ENCODE measurements at places on chromosomes 2 and 18.

DNA sequence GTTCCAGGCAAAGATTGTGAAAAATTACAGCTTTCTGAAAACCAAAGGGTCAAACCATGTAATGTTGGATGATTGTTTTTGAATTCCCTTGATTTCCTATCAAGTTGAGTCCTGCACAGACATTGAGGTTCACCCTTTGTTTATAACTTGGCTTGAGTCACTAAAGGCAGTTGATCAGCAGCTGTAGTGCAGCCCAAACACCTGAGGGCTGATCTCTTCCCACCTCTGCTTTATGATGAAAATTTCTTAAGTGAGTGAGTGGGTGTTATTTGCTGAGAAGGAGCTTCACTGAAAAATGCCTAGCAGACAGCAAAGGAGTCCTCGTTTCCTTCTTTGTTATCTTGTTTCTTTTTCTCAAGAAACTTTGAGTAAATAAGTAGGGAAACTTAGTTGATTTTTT lies 31.9 kb upstream of the BMPR2 start:
- no peak for DNase-seq

GRCh38 chr2:231425291-231425810 lies 29.8 kb downstream of the B3GNT7 start:
- DNase-seq, result no peak

DNA sequence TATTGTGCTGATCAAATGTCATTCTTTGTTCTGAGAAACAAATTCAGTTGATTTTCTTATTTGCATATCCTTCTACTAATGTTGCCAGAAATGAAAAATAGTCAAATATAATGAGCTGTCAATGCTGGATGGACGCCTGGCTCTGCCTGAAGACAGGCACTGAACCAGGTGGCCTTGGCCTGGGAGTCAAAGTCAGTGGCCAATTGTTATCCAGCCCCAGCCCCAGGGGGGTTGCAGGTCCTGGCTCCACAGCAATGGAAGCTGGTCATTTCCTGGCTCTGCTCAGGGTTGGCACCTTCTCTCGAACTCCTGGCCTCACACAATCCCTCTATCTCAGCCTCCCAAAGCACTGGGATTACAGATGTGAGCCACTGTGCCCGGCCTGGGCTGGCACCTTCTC lies 176.8 kb upstream of the GLI2 start:
- DNase-seq, result no peak

- DNase-seq, result peak; percentile 29
Measured at GRCh38 chr2:219441451-219442255, 7.0 kb downstream of the SPEG start.

DNA sequence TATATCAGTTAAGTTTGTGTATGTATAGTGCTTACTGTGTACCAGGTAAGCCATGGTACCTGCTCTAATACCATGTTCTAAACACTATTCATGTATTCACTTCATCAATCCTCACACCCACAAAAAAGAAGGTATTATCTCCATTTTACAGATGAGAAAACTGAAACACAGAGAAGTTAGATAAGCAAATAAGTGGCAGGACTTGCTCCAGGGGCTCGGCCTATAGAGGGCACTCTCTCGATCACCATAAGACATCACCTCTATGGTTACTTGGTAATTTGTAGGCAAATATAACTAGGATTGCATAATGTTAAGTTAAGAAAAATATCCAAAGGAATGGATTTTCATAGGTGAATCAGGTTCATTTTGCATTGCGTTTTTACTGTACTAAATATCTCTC lies 118.1 kb upstream of the FN1 start:
- no peak for DNase-seq

DNA sequence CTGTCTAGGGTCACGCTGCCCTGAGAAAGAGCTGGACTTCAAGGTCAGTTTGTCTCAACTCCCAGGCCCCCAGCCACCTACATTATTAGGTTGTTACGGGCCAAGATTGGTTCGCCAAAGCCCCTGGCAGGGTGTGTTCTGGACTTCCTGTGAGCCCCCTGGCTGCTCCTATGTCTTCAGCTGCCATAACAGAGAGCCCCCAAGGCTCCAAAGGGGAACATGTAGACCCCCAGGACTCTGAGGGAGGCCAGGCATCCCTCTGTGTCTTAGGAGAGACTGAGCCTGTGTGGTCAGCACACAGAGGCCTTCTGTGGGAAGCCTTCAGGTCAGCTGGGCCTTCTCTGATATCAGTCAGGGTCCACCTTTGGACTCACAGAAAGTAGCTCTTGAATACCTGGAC lies 58.3 kb downstream of the INHBB start:
- no peak for DNase-seq

DNA sequence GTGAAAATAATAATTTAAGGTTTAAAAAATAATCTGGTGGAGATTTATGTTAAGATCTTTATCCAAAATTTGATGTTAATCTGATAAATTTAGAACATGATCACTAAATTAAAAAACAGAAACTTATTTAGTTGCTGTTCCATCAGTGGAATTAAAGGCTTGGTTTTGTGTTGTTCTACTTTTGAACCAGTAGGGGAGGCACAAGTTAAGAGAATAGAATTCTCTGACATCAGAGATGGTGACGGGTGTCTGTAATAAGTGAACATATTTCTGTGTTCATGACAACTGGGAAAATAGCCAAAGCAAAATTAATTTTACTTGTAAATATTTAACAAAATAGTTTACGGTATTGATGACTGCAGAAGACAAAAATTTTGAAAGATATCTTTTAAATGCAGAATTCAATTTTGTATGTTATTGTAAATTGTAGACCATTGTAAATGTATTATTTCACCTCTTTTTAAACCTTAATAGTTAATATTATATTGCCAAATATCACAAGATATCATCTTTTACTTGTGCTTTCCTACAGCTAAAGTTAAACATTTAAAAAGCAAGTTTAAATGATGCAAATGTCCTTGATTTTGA lies 106.0 kb downstream of the UBR3 start:
- DNase-seq, result peak; percentile 28

GRCh38 chr2:68921646-68922045 lies 31.0 kb downstream of the GKN2 start:
- no peak for DNase-seq

DNA sequence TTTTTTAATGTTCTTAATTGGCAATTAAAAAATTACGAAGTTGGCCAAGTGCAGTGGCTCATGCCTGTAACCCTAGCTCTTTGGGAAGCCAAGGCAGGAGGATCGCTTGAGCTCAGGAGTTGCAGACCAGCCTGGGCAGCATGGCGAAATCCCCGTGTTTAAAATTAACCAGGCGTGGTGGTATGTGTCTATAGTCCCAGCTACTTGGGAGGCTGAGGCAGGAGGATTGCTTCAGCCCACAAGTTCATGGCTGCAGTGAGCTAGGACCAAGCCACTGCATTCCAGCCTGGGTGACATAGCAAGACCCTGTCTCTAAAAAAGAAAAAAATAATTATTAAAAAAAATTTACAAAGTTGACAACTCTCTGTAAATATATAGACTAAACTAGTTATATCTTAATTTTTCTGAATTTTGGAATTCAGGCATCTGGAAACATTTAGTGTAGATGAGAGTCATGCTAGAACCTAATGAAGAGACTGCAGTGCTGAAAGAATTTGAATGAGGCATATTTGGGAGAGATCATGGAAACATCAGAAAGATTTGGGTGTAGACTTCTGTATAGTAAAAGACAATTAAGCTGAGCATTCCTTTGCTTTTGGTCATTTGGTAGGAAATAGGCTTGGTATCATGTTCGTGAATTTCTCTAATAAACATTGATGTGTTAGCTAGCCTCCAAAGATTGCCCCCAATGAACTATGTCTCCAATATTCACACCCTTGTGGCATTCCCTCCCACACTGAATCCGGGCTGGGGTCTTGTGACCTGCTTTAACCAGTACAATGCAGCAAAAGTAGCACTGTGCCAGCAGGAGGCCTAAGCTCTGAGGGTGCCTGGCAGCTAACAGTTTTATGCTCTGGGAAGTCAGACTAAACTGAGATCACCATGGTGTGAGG lies 4.2 kb upstream of the ROCK1 start:
- no peak for DNase-seq

- no peak for DNase-seq
Measured at GRCh38 chr2:128308889-128309279, 9.8 kb downstream of the HS6ST1 start.

- DNase-seq, result peak; percentile 2
Measured at GRCh38 chr2:209636076-209636475, 135.6 kb upstream of the UNC80 start.

GRCh38 chr2:199807966-199808365 lies 43.0 kb downstream of the FTCDNL1 start:
- no peak for DNase-seq

DNA sequence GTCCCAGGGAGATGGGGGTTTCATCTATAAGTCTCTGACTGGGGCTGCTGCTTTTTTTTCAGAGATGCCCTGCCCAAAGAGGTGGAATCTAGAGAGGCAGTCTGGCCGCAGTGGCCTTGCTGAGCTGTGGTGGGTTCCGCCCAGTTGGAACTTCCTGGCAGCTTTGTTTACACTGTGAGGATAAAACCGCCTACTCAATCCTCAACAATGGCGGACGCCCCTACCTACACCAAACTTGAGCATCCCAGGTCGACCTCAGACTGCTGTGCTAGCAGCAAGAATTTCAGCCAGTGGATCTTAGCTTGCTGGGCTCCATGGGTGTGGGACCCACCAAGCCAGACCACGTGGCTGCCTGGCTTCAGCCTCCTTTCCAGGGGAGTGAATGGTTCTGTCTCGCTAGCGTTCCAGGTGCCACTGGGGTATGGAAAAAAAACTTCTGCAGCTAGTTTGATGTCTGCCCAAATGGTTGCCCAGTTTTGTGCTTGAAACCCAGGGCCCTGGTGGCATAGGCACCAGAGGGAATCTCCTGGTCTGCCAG lies 152.6 kb upstream of the CYP26B1 start:
- DNase-seq, result no peak

DNA sequence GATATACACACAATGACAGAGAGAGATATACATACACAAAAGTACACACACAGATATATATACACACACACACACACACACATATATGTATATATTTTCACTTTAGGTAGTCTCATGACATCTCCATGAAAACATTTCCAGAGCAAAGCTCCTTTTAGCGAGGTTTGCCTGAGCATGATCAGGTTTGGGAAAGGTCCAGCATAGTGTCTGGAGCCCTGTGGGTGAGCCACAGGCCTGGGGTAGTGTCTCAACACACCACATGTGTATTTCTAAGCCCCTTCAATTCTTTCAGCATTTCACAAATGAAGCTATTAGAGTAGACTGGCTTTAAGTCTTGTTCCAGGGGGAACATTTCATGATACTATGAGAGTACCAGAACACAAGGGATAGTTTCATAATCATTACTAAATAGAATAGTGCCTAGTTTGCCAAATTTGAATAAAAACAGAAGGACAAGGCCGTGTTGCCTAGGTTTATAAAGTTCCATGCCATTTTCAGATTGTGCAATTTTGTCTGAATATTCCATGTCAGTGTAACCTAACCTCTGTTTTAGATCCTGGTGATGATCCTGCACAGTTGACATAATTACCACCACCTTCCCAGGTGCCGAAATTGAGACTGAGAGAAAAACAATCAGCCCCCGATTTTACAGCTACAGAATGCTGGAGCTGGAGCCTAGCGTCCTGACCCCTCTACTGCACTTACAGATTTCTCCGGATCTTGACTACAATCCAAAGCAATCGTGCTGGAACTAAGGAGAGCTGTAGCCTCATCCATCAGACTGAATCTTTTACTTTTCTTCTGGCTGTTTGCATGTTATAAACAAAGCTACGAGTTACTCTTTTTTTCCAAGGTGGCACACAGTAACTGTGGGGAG lies 332.7 kb downstream of the CYRIA start:
- no peak for DNase-seq

GRCh38 chr2:101759162-101759561 lies 61.7 kb downstream of the MAP4K4 start:
- DNase-seq, result no peak

GRCh38 chr2:103265521-103265920 lies 503.7 kb downstream of the TMEM182 start:
- DNase-seq, result no peak

DNA sequence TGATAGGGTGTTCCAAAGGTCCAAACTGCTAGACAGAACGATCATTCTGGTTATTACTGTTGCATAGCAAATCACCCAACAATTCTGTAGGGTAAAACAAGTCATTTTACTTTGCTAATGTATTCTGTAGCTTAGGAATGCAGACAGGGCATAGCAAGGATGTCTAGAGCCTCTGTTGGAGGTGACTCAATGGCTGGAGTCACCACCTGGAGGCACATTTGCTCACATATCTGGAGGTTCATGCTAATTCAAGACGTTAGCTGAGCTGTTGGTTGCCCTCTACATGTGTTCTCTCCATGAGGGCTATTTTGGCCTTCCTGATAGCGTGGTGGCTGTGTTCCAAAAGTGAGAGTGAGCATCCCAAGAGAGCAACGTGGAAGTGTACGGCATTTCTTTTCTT lies 22.5 kb upstream of the ST8SIA3 start:
- DNase-seq, result no peak

DNA sequence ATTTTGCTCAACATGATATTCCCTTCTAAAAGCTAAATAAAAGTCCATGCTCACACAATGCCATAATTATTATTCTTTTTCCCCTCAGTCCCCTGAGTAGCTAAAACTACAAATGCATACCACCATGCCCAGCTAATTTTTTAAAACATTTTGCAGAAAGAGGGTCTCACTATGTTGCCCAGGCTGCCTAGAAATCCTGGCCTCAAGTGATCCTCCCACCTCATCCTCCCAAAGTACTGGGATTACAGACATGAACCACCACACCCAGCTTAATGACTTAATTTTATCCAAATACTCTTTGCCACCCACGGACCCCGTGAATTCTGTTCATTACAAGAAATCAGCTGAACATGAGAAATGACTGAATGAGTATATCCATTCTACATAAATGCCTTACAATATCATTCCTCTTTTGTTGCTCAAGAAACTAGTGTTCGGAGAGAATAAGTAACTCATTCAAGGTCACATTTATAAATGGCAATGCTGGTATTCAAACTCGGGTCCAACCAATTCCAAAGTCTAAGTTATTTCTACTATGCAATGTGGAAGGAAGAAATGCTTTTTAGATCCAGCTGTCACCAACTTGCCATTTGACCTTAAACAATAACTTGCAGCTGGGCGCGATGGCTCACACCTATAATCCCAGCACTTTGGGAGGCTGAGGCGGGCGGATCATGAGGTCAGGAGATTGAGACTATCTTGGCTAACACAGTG lies 59.8 kb downstream of the NOL10 start:
- DNase-seq, result no peak

- DNase-seq, result no peak
Measured at GRCh38 chr2:14901737-14902136, 269.2 kb downstream of the LRATD1 start.

All from NCI-H1092 treated with DMSO at 0.1 percent for 48 hours (cell line).